Fibroblast of skin of back (primary cell): ENCODE measurements at places on chromosomes 2 and 18.
A peak's percentile ranks its signal among the peaks of the same experiment; 100 is the strongest.

DNA sequence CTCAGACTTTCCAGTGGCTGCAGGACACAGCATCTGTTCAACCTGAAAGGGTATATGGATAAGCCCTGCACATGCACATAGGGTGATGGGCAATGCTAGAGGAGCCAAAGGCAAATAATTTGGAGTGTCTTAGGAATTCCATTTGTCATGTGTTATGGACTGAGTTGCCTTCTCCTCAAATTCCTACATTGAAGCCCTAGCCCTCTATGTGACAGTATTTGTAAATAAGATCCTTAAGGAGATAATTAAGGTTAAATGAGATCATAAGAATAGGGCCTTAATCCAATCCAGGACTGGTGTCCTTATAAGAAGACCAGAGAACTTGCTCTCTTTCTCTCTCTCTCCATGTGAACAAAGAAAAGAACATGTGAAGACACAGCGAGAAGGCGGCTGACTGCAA lies 42.9 kb upstream of the CREG2 start:
- no peak for DNase-seq

DNA sequence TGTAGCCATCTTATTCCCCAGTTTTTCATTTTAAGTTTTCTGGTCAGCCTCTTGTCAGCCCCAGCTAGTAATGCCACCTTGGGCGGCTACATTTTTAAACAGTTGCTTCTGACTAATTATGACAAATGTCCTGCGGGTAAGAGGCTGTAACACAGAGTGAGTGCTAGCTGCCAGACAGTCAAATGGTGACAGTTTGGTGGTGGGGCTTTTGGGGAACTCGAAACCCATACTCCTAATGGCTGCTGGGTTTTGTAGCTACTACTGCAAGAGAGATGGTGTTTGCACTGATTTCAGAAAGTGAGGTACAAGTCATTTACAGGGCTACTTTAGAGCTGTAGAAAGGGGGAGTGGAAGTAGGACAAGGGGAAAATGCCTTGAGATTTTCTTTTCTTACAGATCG lies 48.2 kb downstream of the ZCCHC2 start:
- no peak for DNase-seq

DNA sequence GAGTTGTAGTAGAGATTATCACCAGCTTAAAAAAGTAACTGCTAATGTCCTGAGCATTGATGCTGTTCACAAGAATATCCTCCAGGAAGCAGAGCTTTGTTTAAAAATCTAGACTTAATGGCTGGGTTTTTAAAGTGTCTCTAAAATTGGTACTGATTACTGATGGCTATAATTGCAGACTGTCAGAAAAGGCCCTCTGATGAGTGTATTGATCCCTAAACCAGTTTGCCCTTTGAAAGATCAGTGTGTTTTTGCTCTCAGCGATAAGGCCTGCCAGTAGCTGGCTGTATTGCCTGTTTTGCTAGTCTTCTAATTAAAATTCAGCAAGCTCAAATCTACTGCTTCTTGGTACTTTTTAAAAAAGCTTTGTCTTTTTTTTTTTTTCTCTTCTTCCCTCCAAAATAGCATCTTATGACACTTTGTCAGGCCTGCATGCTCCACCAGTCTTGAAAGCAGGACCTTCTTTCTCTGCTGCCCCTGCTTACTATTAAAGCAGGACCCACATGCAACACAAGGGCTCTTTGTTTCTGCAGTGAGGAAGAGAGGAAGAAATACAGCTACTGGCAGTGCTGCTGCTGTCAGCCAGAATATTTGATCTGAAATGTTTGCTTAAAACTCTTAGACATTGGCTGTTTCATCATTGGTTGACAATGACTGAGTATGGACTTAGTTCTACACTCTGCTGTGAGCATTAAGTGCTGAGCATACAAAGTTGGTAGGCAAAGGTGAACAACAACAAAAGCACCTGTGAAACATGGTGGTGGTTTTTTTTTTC lies 1.8 kb downstream of the SEC11C start:
- no peak for DNase-seq

GRCh38 chr2:180356676-180357075 lies 349.6 kb upstream of the CWC22 start:
- no peak for DNase-seq

DNA sequence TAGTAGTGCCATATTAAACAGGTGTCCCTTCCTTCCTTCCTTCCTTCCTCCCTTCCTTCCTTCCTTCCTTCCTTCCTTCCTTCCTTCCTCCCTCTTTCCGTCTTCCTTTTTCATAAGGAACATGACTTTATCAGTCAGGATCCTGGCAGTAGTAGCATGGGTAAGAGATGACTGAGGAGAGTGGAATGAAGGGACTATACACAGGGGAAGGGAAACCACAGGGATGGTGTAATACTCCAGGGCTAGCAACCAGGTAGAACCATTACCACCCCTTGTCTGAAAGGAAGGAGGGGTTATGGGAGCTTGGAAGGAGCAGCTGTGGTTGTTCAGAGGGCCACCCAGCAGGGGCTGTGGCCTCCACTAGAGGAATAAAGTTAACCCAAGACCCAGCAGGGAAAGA lies 23.2 kb upstream of the KDM3A start:
- DNase-seq, result peak; percentile 7

DNA sequence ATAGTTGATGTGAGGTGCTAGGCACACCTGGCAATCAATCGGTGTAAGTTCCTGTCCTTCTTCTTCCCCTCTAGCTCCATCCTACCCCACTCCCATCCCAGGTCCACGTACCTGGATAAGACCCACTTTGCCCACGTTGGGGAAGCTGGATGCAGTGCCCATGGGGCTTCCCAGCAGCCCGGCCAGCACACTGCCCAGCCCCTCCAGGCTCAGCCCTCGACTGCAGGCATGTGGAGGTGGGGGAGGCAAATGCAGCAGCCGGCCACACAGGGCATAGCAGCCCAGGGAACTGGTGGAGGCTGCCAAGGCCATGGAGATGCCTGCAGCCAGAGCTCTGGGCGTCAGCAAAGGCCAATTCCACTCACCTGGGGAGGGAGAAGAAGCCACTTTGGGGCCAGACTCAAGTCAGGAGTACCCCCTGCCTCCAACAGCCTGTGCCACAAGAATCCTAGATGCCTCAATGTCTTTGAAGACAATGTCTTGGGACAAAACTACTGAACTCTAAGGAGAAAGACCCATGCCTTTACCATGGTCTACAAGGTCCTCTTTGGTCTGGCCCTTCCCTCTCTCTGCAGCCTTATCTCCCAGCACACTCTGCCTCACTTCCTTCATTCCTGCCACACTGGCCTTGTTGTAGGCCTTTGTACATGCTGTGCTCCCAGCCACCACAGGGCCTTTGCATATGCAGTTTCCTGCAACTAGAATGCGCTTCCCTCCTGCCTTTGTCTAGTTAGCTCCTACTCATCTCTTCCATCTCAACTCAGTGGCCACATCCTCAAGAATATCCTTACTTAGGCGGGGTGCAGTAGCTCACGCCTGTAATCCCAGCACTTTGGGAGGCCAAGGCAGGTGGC lies 4.5 kb downstream of the SLC23A3 start:
- no peak for DNase-seq

GRCh38 chr2:14614017-14614416 lies 18.5 kb upstream of the LRATD1 start:
- peak; percentile 33 for DNase-seq

- no peak for DNase-seq
Measured at GRCh38 chr2:126463892-126464674, 191.9 kb upstream of the GYPC start.

GRCh38 chr2:69103419-69103818 lies 90.4 kb downstream of the ANTXR1 start:
- DNase-seq, result no peak

DNA sequence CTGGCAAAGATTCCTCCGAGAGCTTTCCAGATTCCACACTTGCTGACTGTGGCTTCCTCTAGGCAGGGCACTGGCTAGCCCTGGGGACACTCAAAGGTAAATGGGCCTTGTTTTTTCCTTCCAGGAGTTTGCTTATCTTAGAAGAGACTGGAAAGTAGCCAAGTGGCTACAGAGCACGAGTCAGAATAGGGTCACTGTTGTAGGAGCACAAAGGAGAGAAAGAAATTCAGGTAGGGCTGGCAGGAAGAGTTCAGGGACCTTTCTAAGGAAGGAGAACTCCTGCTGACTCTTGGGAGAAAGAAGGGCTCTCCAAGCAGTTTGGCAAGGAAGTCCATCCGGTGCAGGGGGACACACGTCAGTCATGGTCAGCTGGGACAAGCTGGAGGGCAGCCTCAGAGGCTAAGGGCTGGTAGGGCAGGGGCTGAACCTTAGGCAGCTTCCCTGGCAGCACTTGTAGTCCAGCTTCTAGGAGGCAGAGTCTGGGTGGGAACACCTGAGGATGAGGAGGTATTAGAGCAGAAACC lies 39.5 kb downstream of the NIFK start:
- no peak for DNase-seq

DNA sequence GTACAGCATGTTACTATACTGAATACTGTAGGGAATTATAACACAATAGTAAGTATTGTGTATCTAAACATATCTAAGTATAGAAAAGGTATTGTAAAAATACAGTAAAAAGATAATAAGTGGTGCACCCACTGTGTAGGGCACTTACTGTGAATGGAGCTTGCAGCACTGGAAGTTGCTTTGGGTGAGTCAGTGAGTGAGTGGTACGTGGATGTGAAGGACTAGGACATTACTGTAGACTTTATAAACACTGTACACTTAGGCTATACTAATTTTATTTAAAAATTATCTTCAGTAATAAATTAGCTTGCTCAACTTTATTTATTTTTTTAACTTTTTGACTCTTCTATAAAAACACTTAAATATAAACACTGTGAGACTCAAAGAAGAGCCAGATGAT lies 82.6 kb downstream of the MTA3 start:
- DNase-seq, result no peak

DNA sequence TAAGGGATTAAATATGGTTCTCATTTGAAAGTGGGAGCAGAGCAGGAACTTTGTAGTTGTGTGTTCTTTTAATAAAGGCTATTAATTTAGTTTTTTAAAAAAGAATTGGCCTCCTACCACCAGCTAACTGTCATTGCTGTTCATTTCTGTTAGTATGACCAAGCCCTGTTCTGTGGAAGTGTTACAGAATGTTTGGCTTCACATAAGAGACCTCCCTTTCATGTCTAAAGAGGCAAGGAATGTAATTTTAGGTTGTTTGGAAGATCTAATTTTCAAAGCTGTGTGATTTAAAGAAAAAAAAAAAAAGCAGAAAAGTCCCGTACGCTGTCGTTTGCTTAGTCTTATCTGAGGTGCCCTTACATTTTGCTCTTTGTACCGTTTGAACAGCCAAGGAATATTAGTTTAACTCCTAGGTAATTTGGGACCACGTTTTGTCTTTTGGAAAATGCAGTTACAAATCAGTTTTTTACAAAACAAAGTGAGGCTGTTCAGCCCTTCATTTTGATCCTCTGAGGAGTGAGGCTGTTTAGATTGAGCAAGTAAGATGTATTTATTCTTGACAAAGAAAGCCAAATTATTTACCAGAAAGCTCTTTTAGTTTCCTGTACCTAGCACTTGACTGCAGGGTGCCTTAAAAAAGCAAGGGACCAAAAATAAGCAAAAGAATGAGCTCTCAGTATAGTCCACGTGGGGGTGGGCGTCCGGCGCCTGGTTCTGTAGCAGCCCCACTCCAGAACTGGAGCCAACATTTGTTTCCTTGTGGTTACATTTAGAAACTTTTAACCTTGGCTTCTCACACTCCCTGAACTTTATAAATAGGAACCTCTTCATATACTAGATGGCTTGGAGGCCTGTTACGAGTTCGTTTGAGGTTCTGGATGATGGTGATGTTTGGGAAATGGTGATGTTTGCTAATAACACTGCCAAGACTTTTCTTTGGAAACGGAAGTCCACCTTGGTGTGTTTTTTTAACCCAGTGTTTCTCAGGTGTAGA lies 136.2 kb downstream of the FMNL2 start:
- no peak for DNase-seq

DNA sequence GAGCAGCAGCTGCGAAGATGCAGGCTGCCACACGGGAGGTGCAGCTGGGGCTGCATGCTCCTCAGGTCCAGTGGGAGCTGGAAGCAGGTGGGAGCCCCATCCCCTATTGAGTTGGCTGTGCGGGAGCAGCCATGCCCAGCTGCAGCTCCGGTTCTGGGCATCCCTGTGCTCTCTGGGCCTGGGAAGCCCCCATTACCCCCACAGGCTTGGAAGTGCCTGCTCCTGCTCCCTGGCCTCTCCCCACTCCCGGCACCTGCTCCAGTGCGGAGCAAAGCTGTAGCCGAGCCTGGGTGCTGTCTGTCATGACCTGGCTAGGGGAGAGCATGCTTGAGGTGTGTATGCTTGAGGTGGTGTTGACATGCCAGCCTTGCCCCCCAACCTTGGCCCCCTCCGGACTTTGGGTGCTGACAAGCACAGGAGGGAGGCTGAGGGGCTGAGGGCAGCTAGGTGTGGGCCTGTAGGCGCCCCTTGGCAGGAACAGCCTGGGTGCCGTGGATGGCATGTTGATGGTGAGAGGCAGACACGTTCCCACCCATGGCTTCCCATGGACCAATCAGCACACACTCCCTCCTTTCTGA lies 21.5 kb downstream of the ANKRD29 start:
- no peak for DNase-seq

DNA sequence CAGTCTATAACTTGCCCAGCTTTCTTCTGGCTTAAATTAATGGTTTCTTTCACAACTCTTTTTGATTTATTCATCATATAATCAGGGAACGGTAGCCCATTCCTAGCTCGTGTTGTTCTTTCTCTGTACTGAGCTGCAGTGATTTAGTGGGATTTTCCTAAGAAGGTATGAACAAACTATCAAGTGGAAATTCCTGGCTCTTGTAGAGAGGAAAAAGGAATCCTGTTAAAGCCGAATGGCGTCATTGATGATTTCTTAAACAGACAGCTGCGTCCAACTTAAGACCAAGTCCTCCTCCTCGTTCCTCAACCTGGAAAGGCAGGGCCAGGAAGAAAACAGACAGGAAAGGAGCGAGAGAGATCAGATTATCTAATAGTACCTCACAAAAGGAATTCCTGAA lies 69.2 kb upstream of the CABLES1 start:
- DNase-seq, result no peak
